Kasumi-1 (cell line): ENCODE measurements at places on chromosomes 6 and 20.

DNA sequence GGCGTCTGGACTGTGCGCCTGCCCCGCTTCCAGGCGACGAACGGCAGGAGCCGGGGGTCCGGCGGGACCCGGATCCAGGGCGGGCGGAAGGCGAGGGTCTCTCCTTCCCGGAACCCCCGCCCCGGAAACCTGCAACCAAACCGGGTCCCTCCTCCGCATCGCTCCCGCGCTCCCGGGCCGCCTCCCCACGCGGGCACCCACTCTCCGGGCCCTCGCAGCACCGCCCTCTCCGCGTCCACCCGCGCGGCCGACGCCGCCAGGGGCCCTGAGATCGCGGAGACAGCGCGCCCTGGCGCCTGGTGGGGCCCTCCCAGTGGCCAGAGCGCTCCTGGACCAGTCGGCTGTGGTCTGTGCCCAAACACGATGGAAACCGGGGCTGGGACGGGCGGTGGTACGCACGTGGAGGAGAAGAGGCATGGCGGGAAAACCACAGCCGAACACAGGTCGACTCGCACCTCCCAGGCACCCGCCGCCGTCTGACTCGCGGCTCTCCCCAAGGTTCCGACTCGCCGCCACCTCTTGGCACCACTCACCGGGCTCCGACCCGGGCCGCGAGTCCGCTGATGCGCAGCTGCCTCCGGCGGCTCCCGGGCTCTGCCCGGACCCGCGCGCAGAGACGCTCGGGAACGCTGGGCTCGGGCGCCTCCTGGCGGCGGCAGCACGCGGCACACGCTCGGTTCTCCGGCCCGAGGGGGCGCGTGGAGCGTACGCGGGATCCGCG, 7.9 kb downstream of the NKX2-2 start:
- DNase-seq = no peak

DNA sequence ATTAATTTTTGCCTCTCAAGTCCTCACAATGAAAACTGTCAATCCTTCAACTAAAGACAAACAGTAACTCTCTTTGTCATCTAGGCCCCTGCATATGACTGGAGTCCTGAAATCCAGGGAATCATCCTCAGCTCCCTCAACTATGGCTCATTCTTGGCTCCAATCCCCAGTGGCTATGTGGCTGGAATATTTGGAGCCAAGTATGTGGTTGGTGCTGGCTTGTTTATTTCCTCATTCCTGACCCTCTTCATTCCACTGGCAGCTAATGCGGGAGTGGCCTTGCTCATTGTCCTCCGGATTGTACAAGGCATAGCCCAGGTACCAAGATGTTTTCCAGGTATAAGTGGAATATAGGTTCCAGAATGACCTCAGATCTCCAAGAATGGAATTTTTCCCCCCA, 15.4 kb downstream of the SLC17A4 start:
- DNase-seq = no peak

DNA sequence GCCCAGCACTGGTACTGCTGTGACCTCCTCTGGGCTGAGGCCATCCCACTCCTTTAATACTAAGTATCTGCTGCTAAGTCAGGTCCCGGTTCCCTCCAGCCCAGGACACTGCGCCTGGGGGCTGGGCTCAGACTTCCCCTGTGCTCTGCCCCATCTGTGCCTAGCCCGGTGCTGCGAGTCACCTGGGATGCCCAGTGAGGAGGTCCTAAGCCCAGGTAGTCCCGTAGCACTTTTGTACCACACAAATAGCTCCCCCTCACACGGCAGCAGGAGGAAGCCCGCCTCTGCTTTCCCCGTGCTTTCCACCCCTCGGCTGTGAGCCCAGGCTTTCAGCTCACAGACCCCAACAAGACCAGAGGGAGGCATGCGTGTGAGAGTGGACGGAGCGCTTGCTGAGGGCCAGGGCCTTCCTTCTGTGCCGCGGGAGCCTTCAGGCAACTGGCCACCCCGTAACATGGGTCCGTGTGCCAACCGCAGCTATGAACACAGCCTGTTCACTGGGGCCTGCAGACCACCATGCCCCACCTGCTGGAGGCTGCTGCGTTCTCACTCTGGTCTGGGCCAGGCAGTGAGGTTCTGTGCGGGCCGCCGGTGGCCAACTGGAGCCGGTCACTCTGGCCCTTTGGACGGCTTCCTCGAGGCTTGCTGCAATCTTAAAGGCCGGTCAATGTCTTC, 79.9 kb upstream of the MPC1 start:
- no peak for DNase-seq

DNA sequence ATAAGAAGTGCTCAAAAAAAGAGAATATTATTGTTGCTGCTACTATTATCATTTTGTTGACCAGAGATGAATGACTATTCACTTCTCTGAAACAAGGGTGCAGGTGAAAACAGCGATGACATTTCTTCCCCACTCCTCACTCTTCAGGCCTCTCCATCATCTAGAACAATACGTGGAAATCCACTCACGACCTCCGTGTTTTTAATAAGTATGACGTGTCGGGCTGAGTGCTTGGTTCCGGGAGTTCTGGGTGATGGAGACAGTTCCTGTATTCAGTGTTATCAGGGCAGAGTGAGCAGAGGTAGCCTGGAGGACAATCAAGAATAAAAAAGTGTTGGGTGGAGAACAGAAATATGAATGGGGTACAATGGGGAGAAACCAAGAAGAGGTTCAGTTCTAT, 130.0 kb upstream of the ZNF217 start:
- DNase-seq = no peak

DNA sequence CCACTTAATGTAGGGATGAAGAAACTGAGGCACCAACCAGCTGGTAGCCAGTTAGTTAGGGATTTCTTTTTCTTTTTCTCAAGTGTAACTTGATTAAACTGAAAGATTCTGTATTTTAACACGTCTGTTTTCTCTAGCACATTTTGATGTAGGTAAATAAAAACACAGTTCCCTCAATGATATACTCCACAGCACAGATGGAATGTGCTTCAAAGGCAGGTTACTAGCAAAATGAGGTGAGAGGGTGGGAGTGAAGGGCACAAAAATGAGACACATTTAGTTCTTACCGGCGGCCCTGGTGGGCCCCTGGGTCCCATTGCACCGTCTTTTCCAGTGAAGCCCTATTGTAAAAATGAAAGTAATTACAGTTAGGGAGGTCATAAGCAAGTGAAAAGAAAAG, 108.9 kb downstream of the COL12A1 start:
- DNase-seq = no peak

DNA sequence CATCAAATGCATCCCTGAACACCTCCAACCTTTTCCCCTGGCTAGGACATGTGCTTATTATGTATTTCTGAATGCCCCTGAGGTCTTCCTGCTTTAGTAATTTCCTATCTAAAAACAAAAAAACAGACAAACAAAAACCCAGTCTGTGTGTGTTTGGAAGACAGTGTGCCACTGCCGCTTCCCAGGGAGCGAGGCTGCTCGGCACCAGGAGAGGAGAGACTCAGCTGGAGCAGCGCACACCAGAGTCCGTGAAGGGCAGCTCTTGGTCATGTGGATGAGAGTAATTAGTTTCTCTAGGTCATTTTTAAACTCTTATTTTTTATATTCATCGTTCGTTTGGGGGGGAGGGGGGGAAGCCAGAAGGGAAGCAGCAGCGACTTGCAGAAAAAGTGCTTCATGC, 10.0 kb upstream of the ANKRD60 start:
- DNase-seq = no peak

DNA sequence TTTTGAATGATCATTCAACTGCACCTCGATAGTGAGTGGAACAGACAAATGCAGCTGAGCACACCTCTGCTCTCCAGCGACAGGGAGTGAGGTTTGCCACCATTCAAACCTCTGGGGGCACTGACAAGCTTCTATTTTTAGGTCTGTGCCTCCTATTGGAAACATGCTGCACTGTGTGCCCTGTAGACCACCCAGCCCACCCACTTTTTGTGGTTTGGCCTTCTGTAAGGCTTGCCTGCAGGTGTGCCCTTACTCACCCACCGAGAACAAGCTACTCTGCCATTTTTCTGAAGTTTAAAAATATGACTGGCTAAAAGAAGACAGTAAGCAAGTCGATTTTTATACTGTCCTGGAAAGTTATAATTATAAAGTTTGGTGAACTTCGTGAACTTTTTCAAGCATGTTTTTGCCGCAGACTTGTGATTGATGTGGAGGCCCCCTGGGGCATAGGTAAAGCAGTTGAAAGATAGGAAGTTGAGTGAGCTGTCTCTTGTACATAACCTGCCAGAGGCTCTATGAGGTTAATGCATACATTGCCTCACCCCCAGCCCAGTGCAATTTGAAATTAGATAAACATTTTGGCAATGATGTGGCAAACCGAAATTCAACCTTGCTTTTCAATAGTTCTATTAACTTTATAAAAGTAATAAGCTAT, 53.8 kb downstream of the ADGRG6 start:
- DNase-seq = no peak

- peak; percentile 40 for DNase-seq
Measured at GRCh38 chr6:7139835-7140470, 32.2 kb downstream of the RREB1 start.

GRCh38 chr6:156189714-156190113, 587.5 kb upstream of the ARID1B start:
- no peak for DNase-seq

DNA sequence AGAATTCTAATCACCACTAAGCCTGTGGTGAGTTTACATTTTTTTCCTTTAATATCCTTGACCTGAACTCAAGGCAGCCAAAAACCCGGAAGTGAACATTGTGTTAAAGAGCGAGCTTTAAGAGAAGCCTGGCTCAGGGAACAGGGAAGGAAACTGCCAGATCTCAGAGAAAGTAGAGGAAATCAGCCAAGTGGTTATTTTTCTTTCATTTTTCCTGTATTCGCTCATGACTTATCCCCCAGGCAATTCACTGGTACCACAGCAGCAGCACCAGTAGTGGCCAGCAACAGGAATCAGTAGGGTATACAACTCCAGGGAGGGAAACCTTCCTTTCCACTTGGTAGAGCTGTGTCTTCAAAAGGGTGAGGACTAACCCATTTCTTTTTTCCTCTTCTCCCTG, 89.6 kb upstream of the HMGCLL1 start:
- DNase-seq = no peak

GRCh38 chr6:148413321-148414091, 70.9 kb downstream of the SASH1 start:
- DNase-seq = no peak

DNA sequence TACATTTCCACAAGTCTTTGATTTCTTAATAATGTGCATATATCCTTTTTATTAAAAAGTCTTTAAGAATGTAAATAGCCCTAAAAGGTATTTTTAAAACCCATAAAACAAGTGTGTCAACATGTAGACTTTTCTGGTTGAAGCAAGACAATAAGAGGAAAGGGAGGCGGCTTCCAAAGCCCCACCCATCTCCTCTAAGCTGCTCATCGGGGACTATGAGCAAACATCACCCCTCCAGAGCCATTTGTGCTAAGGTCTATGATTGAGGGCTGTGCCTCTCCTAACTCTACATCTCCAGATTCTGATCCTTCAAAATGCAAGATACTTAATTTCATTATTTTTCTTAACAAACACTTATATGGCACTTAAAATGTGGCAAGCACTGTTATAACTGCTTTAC, 2.5 kb upstream of the NAA20 start:
- DNase-seq = no peak

DNA sequence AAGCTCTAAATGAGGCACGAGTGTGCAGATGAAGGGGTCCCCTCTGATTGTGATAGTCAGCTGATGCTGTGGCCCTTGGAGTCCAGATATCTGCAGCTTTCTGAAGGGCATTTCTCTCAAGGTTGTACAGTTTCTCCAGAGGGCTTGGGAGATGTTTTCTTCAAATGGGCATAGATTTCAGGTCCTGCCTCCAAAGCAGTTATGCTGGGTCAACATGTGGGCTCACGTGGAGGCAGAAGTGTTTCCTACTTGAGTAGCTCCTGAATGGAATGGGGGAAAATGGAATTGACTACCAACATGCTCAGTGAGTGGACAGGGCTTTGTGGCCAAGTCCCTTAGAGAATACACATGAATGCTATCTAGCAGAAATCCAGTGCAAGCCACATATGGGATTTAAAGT, 360.7 kb downstream of the SAMD5 start:
- DNase-seq = no peak

DNA sequence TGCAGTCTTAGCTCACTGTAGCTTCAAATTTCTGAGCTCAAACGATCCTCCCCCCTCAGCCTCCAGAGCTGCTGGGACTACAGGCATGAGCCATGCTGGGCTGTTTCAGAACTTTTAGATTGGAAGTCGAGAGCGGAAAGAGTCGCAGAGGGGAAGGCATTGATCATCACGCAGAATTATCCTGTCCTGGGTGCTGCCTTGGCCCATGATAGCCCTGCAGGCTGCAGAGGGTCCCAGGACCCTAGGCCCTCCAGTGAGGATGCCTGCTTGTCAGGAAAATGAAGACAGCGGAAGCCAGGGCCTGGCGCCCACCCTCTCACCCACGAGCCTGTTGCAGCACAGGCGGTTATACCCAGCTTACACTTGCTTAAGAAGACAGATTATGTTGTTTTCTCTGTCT, 9.1 kb downstream of the TMEM181 start:
- no peak for DNase-seq
